Activated naive CD8-positive, alpha-beta T cell treated with anti-CD3 and anti-CD28 coated beads for 36 hours (primary cell): ENCODE measurements at places on chromosomes 5 and 9. TPM values are rescaled to one million over a fixed set of nuclear protein-coding genes. Genes with fewer than 3 reads are reported as not detected.

GRCh38 chr5:66361070-66361469, 217.0 kb downstream of the SREK1 start:
- no peaks in the 10 kb centered on the region for H3K4me1 ChIP-seq
- H3K27me3 ChIP-seq: peaks cover 12% of the 10 kb centered on the region
- H3K27ac ChIP-seq: no peak overlapping the region
- no peaks in the 10 kb centered on the region for H3K36me3 ChIP-seq

- peaks cover 17% of the 10 kb centered on the region for H3K36me3 ChIP-seq
- no peak overlapping the region for H3K4me3 ChIP-seq
- H3K4me1 ChIP-seq: peaks cover 3% of the 10 kb centered on the region
- no peak for DNase-seq
These were observed 24.0 kb downstream of the NNT start for GRCh38 chr5:43627028-43627427.

The ANKRD31 gene
- 0.76 TPM for total RNA-seq

The SPOCK1 gene
- not detected for total RNA-seq

- H3K4me3 ChIP-seq: no peak overlapping the region
- no peak for DNase-seq
- no peaks in the 10 kb centered on the region for H3K36me3 ChIP-seq
These were observed 433.2 kb upstream of the ZNF608 start for GRCh38 chr5:125179612-125180011.

DNA sequence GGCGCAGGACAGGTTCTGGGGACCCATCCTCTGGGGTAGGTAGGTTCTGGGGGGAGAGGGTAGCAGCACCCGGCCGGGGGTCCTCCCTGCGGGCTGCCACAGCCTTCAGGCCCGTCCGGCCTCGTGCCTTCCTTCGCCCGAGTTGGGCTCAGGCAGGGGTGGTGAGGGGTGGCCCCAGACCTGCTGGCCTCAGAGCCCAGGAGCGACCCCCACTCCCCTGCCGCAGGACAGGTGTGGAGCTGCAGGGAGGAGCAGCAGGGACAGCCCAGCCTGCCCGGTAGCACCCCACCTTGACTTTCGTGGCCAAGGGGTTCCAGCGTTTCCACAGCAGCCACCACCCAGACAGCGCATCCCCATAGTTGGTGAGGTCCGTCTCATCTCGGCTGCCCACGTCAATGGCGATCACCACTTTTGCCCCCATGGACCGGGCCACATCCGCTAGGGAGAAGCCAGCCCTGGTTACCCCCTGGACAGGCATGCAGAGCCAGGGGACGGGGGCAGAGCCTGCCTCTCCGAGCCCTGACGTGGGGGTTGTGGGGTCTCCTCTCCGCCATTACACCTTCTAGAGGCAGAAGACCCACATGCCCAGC, 3.4 kb upstream of the NSMF start:
- H3K4me3 ChIP-seq: peak overlapping the region; percentile 82
- peaks cover 9% of the 10 kb centered on the region for H3K4me1 ChIP-seq
- no peak for DNase-seq
- H3K36me3 ChIP-seq: peaks cover 4% of the 10 kb centered on the region
- H3K27me3 ChIP-seq: no peaks in the 10 kb centered on the region

- peak overlapping the region; percentile 65 for H3K27ac ChIP-seq
- no peaks in the 10 kb centered on the region for H3K36me3 ChIP-seq
- H3K4me1 ChIP-seq: peaks cover 11% of the 10 kb centered on the region
These were observed 115.1 kb downstream of the PALM2AKAP2 start for GRCh38 chr9:109894921-109895758.

The PPP3R2 gene
- total RNA-seq: not detected

The ZNF618 gene
- 0.27 TPM for total RNA-seq

The IL3 gene
- 0.20 TPM for total RNA-seq

DNA sequence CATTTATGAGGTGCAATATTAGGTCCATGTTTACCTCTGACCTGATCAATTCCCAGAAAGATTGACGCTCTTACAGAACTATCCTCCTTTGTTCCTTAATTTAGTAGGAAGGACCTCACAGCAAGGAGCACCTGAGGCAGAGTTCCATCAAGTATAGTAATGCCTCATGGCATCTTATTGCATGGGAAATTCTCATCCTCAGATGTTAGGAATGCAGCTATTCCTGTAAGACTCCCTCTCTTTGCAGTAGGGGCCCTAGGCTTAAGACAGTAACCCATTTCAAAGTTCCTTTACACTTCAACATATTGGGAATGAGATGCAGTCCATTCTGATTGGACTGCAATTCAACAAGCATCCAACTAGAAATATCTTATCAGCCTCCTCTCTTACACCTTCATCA, 69.8 kb downstream of the SLCO4C1 start:
- peaks cover 2% of the 10 kb centered on the region for H3K4me1 ChIP-seq
- no peak for DNase-seq
- H3K27me3 ChIP-seq: no peaks in the 10 kb centered on the region
- H3K4me3 ChIP-seq: no peak overlapping the region
- no peak overlapping the region for H3K27ac ChIP-seq

- H3K4me3 ChIP-seq: no peak overlapping the region
- H3K36me3 ChIP-seq: no peaks in the 10 kb centered on the region
- DNase-seq: no peak
- no peak overlapping the region for H3K27ac ChIP-seq
These were observed 283.2 kb downstream of the TAF11L14 start for GRCh38 chr5:17917465-17917864.

DNA sequence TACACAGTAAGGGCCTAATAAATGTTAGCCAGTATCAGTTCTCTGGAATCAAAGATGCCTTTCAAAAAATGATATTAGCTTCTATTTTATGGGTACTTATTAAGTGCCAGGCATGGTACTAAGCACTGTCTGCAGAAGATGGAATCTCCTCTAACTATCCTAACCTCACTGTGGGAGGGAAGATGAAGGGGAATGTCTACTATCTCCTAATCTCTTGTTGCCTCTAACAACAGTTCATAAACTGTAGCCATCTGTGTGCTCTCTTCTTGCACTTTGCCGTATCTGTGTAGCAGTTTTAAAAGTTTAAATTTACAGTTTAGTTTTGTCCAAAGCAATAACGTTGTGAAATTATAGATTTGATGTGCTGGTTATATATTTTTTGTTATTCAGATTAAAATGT, 99.6 kb upstream of the CCDC112 start:
- H3K4me3 ChIP-seq: no peak overlapping the region
- H3K27me3 ChIP-seq: peaks cover 9% of the 10 kb centered on the region

The CSF1R gene
- total RNA-seq: not detected

GRCh38 chr9:14220256-14220655, 93.7 kb downstream of the NFIB start:
- H3K27me3 ChIP-seq: peaks cover 4% of the 10 kb centered on the region
- H3K4me3 ChIP-seq: no peak overlapping the region
- DNase-seq: no peak
- no peaks in the 10 kb centered on the region for H3K36me3 ChIP-seq
- no peaks in the 10 kb centered on the region for H3K4me1 ChIP-seq

DNA sequence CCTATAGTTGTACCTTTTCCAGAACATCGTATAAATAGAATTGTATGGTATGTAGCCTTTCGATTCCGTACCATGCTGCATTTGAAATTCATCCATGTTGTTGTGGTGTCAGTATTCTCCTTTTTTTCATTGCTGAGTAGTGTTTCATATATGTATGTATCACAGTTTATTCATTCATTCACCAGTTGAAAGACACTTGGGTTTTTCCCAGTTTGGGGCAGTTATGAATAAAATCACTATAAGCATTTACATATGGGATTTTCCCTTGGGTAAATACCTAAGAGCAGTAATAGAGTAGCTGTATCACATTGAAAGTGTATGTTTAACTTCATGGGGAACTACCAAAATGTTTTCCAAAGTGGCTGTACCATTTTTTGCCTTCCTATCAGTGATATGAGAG, 16.1 kb upstream of the FKTN start:
- no peak overlapping the region for H3K4me3 ChIP-seq
- peaks cover 10% of the 10 kb centered on the region for H3K27me3 ChIP-seq
- no peaks in the 10 kb centered on the region for H3K36me3 ChIP-seq
- H3K4me1 ChIP-seq: peaks cover 5% of the 10 kb centered on the region

The TEX48 gene
- total RNA-seq: 0.80 TPM

GRCh38 chr9:131319486-131319885, 30.0 kb downstream of the PLPP7 start:
- DNase-seq: no peak
- H3K36me3 ChIP-seq: no peaks in the 10 kb centered on the region
- no peak overlapping the region for H3K27ac ChIP-seq
- H3K27me3 ChIP-seq: no peaks in the 10 kb centered on the region
- H3K4me3 ChIP-seq: no peak overlapping the region

DNA sequence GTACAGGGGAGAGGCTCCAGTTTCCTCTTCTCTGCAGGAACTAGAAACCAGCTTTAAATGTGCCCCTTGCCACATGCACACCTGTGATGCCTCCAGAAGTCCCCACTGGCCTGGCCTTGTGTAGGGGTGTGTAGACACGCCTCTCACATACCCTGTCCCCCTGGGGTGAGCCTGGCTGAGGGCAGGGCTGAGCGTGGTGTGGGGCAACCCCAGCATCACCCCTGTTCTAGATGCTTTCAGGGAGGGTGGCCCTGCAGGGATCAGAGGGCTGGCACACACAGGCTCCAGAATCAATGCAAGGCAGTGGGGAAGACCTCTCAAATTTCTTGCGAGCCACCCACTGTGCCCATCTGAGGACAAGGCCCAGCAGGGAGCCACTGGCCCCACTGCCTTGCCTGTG, 54.7 kb downstream of the NXNL2 start:
- H3K27me3 ChIP-seq: peaks cover 8% of the 10 kb centered on the region
- no peaks in the 10 kb centered on the region for H3K36me3 ChIP-seq
- H3K4me1 ChIP-seq: peaks cover 11% of the 10 kb centered on the region
- DNase-seq: no peak
- H3K4me3 ChIP-seq: no peak overlapping the region

DNA sequence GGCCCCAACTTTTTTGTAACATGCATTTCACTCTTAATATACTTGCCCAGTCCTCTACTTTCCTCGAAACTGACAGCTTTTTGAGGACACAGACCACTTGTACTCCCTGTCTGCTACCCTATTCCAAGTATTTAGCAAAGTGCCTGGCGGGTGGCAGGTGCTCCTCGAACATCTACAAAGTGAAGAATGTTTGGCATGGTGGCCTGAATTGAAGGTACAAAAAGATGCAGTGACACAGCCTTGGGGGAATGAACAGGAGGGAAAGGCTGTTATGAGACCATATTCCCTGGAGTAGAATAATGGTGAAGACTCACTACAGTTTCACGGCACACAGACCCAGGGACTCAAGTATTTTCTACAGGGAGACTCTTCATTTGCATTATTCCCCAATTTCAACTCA, 590.9 kb downstream of the PRELID2 start:
- H3K4me3 ChIP-seq: no peak overlapping the region
- no peaks in the 10 kb centered on the region for H3K27me3 ChIP-seq
- no peak for DNase-seq
- H3K4me1 ChIP-seq: no peaks in the 10 kb centered on the region
- no peaks in the 10 kb centered on the region for H3K36me3 ChIP-seq
- no peak overlapping the region for H3K27ac ChIP-seq

GRCh38 chr9:99720455-99721050, 101.1 kb upstream of the NR4A3 start:
- H3K27ac ChIP-seq: peak overlapping the region; percentile 88
- no peaks in the 10 kb centered on the region for H3K36me3 ChIP-seq
- no peaks in the 10 kb centered on the region for H3K27me3 ChIP-seq
- H3K4me1 ChIP-seq: peaks cover 28% of the 10 kb centered on the region
